ENCODE measurements at places on chromosomes 6 and 20.

DNA sequence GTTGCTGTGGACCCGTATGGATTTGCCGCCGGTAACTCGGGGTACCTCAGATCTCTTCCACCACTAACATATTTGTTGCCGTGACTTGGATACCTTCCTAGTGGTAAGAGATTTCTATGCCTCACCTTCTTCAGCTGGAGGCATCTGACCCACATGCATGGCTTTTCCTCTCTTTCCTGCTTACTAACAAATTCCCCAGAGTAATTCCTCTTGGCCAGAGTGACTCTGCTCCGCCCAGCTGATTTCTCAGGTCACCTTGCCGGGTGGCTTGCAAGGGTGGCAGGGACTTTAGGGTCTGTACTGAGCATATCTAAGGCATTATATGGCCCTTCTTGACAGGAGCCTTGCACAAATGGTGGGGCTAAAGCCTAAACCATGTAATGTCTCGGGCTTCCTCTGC is 38.2 kb downstream of the FAM184A start:
- DNase-seq: no peak

DNA sequence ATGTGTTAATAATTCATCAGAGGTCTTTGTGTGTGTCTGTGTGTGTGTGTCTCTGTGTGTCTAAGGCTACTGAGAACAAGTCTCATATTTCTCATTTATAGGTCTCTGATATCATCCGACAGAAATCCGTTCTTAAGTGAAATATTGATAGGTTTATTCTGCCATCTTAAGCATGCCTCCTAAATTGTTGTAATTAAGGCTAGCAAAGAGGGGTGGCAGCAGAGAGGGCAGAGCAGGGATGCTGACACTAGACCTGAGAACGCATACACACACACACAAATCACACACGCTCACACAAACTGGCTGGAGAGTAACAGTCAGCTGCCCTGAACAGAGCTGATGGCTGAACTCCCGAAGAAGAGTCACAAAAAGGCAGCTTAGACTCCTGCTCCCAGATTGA is 84.9 kb upstream of the LRFN2 start:
- DNase-seq: no peak

GRCh38 chr6:17865798-17866725 is 121.4 kb downstream of the KIF13A start:
- no peak for DNase-seq

GRCh38 chr20:58407966-58408557 is 19.0 kb downstream of the VAPB start:
- no peak for DNase-seq

GRCh38 chr6:76422511-76423213 is 350.2 kb upstream of the IMPG1 start:
- DNase-seq: no peak

- DNase-seq: no peak
Observed at GRCh38 chr20:4469910-4470309, 251.8 kb upstream of the PRND start.

GRCh38 chr6:45920819-45921511 is 94.7 kb downstream of the CLIC5 start:
- DNase-seq: no peak

DNA sequence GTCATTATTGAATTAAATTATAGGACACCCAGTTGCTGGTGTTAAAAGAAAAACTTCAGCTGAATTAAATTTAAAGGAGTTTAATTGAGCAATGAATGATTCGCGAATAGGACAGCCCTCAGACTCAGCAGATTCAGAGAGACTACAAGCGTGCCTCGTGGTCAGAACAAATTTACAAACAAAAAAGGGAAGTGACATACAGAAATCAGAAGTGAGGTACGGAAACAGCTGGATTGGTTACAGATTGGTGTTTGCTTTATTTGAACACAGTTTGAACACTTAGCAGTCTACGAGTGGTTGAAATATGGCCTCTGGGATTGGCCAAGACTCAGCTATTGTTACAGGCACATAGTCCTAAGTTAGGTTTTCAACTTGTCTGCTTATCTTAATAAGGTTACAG is 25.8 kb upstream of the TNFRSF21 start:
- DNase-seq: no peak

DNA sequence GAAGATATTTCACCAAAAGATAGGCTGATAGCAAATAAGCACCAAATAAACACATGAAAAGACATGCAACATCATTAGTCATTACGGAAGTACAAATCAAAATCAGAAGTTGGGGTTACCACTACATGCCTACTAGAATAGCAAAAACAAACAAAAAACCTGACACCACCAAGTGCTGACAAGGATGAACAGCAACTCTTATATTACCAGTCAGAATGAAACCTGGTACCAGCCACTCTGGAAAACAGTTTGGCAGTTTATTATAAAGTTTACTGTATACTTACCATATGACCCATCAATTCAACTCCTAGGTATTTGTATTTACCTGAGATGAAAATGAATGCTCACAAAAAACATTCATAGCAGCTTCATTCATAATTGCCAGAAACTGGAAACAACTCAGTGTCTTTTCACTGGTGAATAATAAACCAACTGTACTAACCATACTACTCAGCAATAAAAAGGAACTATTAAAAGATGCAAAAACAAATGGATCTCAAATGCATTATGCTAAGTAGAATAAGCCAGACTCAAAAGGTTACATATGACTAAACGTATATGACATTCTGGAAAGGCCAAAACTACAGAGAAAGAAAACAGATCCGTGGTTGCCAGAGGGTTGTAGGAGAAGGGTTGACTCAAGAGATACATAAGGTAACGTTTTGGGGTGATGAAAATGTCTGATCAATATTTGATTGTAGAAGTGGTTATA is 33.0 kb downstream of the NUP153 start:
- no peak for DNase-seq

DNA sequence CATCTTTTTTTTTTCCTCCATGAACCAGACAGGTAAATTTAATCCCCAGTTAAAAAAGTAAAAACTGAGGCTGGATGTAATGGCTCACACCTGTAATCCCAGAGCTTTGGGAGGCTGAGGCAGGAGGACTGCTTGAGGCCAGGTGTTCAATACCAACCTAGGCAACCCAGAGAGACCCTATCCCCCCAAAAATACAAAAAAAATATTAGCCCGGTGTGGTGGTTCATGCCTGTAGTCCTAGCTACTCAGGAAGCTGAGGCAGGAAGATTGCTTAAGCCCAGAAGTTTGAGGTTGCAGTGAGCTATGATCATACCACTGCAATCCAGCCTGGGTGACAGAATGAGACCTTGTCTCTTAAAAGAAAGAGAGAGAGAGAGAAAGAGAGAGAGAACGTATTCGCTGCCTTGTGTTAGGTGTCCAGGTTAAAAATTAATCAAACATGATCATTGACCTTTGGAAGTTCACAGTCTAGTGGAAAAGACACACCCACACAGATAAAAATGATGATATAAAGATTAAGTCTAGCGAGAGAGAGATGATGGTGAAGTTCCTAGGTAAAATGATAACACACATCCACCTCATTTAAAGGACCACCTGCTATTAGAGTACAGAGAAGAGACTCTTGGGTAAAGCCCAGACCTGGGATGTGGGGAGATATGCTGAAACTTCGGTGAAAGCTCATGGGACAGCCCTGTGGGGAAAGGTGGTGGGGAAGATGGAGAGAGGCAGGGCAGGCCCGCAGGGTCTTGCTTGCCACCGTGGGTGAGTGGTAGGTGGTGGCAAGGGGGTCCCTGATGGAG is 4.8 kb upstream of the NHSL1 start:
- no peak for DNase-seq

DNA sequence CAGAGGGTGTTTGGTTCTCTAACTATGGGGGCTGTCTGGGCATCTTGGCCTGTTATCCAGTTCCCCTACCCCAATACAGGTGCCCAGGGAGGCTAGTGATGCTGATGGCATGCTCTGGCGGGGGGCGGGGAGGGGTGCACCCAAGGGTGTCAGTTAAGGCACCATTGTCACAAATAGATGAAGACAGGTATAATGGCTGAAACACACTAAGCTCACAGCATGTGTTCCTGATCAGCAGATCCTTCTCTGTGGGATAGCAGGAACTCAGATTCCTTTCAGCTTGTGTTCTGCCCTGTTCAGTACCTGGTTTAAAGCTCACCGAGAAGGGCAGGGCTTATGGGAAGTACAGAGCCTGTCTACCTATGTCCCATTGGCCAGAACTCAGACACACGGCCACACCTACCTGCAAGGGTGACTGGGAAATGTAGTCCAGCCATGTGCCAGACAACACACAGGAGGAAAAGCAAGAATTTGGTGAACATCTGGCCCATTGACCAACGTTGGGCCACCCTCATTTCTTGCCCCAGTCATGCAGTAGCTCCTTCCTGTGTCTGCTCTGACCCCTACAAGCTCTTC is 3.4 kb upstream of the RSPO4 start:
- peak; percentile 6 for DNase-seq

GRCh38 chr6:72755752-72756151 is 133.9 kb downstream of the KCNQ5 start:
- DNase-seq: no peak

DNA sequence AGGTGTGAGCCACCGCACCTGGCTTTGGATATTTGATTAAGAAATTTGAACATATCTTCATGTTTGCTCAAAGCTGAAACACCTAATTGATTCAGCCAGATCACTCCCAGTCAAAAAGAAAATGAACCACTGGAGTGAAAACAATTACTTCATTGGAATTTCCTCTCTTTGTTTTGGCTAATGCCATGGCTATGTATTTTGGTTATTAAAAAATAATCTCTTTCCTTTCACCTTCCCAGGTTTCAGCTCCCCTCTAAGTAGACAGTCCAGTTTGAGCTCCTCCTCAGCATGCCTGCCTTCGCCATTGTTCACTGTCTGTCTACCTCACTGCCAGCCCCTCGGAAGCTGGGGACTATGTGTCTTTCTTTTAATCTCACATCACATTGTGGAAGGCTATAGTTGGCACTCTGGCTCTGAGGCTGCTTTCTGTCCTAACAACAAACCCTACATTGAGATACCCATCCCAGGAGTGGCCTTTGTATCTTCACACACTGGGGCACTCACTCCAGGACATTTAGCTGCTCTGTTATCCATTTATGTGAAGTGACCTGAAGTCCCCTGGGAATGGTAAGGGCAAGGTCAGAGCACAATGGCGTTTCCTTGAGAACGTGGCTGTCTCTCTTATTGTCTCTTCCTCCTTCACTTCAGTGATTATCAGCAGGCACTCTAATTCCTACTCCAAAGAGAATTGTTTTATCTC is 764.0 kb upstream of the CITED2 start:
- DNase-seq: no peak

DNA sequence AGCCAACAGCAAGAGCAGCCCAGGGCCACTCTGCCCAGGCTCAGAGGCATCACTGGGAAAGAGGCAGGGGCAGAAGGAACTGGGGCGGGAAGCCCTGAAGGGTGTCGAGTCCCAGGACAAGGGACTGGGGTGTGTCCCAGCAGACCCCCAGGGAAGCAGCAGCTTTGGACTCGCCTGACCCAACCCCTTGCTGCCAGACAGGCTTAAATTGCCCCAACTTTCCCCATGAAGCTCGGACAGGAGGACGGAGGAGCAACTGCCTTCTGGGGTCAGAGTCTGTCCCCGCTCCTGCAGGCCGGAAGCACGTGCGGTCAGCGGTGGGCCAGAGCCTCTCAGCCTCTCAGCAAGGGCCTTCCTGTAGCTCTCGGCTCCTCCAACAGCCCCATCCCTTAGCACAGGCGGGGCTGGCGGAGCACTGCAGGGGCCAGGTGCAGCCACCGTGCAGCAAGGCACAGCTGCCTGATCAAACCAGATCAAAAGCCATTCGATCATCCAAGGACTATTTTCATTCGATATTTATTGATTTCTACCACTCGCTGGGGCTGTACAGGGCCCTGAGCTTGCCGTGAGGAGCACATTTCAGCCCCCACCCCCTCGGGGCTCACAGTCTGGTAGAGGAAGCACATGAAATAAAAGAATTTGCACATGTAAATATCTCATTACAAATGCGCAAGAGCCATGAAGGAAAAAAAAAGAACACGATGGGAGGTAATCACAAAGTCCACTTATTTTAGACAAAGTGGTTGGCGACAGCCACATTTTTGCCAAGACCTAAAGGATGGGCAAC is 31.8 kb upstream of the STX16 start:
- no peak for DNase-seq

DNA sequence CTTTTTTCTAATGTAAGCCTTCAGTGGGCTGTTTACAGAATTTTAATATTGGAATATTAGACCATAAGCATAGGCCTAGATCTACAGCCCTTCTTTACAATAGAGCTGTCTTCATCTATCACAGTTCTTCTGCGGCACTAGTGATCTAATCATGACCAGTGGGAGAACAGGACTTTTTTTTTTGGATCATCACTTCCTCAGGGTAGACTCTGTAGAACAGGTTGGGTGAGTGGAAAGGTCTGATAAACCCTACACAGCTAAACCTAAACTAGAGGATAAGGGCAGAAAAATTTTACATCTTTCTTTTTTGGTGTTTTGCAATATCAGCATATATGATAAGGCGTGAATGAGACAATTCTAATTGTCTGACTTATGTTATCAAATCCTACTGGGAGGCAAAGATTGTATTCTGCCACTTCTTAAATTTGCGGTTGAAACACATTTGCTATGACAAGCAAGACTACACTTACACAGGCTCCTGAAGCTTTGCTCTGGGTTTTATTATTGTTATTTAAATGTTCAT is 52.2 kb downstream of the GOPC start:
- no peak for DNase-seq

DNA sequence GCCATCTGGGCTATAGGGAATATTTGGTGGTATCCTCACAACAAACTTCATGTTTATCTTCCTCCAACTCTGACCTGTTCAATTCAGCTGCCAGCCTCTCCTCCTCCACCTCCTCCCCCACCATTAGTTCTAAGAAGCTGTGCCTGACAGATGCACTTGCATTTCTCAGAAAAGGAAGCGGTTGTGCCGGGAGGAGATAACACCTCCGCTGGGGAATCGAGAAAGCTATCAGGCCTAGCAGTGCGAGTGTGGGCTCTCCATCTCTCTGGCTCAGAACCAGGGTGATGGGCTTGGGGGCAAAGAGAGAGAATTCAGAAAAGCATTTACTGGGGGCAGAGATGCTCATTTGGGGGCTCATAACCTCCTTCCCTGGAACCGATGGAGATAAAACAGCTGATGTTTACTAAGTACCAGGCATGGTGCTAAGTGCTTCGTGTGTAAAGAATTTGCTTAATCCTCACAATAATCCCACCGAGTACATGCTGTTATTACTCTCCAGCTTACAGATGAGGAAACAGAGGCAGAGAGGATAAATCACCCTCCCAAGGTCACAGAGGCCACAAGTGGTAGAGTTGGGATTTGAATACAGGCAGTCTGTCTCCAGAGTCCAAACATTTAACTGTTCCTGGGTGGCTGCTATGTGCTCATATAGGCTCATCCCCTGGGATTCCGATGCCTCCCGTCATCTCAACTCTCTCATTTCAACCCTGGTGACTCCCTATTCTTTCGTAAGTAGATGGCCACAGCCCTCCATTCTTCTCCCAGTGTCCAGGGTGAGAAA is 38.3 kb downstream of the COX4I2 start:
- peak; percentile 45 for DNase-seq

GRCh38 chr6:9810286-9810685 is 604.6 kb downstream of the TFAP2A start:
- no peak for DNase-seq

DNA sequence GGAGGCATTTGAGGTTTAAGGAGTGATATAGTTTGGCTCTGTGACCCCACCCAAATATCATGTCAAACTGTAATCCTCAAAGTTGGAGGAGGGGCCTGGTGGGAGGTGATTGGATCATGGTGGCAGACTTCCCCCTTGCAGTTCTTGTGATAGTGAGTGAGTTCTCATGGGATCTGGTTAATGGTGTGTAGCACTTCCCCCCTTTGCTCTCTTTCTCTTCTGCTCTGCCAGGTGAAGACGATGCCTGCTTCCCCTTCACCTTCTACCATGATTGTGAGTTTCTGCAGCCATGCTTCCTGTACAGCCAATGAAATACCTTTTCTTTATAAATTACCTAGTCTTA is 1.7 kb upstream of the HDDC2 start:
- no peak for DNase-seq
